CD4-positive, alpha-beta T cell treated with Interleukin-4 for 1 hour (primary cell): ENCODE measurements at places on chromosomes 11 and 22.

GRCh38 chr11:68138237-68138636, 17.0 kb upstream of the CHKA start:
- no peak for DNase-seq

GRCh38 chr22:46579751-46580449, 40.3 kb upstream of the GRAMD4 start:
- DNase-seq: no peak

GRCh38 chr22:42247596-42247995, 22.9 kb downstream of the TCF20 start:
- no peak for DNase-seq

GRCh38 chr11:1382831-1383607, 6.7 kb upstream of the BRSK2 start:
- DNase-seq: peak; percentile 87

DNA sequence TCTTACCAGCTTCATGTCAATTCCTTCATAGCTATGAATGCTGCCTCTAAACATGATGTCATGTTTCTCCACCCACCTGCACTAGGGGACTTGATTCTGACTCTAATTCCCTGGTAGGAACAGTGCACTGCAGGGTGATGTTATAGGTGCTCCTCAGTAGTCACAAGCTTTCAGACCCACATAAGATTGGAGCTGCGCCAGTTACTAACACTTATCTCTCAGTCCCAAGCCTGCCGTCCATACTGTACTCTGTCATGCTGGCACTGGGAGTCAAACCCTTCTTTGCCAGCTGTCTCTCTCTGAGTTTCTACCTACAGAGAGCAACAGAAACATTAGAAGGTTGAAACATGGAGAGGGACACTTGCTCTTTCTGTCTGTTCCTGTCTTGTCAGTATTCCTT, 5.5 kb downstream of the OR56A1 start:
- DNase-seq: no peak

- no peak for DNase-seq
Observed at GRCh38 chr11:61699737-61700160, 19.6 kb downstream of the DAGLA start.

DNA sequence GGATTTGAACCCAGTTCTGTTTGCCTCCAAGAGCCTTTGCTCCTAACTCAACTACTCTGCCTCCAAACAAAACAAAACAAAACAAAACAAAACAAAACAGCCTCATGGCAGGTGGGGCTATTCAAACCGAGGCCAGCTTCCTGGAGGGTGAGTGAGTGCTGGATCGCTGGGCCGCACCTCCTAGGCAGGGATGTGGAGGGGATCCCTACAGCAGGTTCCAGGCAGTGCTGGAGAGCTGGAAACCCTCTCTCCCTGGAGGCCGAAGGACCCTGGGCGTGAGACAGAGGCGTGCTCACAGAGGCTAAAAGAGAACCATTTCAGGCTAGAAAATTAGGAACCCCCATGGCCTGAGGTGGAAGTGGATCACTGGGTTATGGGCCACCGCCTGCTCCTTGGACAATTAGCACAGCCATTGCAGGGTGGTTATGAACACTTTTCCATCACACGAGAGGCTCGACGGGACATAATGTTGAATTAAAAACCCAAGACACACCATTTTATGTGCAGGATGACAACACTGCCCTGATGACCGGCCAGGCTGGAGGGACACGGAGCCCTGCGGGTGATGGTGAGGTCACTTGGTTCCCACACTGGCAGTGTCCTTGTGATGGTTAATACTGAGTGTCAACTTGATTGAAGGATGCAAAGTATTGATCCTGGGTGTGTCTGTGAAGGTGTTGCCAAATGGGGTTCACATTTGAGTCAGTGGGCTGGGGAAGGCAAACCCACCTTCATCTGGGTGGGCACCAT, 35.2 kb downstream of the SHISAL1 start:
- DNase-seq: no peak

DNA sequence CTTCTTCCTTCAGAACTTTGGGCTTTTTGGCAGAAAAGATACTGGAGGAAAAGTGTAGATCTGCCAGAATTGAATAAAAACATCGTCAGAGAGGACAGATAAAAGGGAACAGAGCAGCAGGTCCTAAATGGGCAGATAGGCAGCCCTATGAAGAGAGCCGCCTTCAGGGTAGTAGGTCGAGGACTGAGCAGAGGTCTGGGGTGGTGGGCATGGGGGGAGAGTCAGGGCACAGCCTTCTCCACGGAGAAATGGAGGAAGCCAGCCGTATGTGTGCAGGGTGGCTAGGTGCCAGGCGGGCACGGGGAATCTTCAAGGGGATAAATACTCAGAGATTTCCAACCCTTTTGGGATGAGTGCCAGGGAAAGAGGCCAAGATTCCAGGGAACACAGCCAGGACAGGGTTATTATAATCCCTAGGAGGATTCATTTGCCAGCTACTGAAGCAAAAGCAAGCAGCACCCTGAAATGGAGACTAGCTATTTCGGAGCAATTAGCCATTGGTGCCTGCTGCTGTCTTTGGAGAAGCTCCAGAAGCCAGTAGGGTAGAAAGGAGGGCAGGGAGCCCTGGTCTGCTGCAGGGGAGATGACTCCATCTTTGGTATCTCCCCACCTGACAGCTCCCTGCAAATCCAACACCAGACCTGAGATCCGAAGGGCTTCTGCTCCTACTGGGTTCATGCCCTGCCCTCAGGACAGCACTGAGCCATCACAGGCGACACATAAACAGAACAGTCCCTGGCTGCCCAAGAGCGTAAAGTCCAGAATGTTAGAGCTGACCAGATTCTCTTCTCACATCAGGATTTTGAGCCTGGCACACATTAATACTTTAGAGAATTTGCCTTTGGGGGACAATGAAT, 174.5 kb upstream of the NTM start:
- no peak for DNase-seq

GRCh38 chr11:23181022-23181807, 320.9 kb upstream of the CCDC179 start:
- no peak for DNase-seq
